ENCODE measurements at places on chromosomes 3 and 15.

DNA sequence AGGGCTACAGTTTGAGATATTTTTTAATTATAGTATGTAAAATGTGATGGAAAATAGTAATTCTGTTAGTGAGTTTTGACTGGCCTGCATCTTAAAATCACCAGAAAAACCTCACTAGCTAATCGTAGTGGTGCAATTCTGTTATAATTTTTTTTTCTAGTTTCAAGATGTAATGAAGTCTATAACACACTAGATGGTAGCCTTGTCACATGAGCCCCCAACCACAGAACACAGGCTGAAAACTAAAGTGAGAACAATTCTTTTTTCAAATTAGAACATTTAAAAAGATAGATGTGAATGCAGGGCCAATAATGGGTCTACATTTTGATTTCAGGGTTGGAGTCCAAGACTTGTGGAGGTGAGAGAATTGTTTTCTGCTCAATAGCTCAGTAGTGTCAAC lies 83.3 kb upstream of the KCNH8 start:
- peak; percentile 46 for DNase-seq

DNA sequence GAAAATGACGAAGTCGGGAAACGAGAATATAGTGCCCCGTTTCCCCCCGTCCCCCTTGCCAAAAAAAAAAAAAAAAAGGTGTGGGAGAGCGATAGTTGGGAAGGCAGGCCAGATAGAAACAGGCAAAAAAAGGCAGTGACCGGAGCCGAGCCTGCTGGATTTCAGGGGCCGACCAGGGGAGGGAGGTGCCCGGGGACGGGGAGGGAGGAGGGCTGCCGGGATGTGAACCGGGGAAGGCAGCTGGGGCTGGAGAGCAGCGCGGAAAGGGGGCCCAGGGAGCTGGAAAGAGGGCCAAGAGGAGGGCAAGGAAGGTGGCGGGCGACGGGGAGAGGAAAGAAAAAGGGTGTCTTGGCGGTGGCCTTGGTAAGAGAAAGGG lies 837 bp downstream of the LRRN1 start:
- peak; percentile 3 for DNase-seq

DNA sequence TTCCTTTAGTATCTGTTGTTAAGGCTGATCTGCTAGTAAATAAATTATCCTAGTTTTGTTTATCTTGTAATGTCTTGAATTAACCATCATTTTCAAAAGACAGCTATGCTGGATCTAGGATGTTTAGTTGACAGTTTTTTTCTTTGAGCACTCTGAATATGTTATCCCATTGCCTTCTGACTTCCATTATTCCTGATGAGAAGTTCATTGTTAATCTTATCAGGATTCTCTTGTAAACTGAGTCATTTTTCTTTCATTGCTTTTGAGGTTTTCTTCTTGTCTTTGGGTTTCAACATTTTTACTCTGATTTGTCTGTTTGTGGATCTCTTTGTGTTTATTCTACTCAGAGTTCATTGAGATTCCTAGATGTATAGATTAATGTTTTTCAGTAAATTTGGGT lies 157.7 kb downstream of the WNT7A start:
- DNase-seq = no peak

DNA sequence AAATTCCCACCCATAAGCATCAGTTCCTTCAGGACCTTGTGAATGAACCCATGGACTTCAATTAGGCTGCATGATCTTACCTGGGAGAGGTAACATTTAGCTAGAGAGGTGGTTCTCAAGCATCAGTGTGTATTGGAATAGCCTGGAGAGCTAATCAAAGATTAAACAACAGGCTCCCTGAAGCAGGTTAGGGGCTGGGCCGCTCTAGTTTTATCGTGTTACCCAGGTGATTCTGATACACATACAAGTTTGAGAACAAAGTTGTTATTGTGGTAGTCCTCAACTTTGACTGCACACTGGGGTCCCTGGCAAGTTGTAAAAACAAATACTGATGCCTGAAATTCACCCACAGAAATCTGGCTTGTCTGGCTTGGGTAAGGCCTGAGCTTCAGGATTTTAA lies 31.2 kb downstream of the MYH15 start:
- no peak for DNase-seq

DNA sequence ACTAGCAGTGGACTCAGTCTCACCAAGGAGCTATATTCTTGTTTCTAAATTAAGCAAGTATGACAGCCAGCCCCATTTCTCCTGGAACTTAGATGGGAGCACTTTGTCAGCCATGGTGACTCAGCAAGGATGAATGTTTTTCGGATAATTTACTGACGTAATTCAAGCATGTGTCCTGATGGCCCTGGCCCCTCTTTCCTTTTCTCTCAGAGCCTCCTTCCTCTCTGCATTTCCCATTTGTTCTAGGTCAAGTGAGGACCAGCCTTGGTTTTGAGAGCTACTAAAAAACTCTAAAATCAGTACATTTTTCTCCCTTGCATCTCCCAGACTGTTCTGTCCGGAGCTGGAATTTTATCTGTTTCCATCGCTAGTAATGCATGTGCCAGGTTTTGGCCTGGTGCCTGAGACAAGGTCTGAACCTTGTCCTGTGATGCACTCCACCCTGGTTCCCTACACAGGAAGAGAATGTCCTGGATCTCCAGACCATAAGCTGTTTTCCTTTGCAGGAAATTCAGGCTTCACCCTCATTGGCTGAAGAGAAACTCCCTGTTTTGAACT lies 256.6 kb upstream of the ROPN1 start:
- DNase-seq = no peak

- no peak for DNase-seq
These were observed 52.8 kb downstream of the NOX5 start for GRCh38 chr15:69067296-69067695.

GRCh38 chr15:97791824-97792792 lies 168.4 kb upstream of the ARRDC4 start:
- DNase-seq = no peak

GRCh38 chr15:59722476-59722875 lies 33.4 kb upstream of the BNIP2 start:
- DNase-seq = no peak

GRCh38 chr3:197021231-197021630 lies 8.4 kb downstream of the MELTF start:
- no peak for DNase-seq

DNA sequence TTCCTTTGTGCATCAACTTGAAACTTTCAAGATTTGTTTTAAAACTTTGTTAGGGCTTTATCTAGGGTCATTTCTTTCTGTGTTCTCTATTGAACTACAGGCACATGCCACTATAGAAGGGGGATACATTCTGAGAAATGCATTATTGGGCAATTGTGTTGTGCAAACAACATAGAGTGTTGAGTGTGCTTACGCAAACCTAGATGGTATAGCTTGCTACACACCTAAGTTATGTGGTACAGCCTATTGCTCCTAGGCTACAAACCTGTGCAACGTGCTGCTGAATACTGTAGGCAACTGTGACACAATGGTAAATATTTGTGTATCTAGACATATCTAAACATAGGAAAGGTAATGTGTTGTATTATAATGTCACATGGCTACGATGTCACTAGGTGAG lies 33.0 kb upstream of the KLF13 start:
- no peak for DNase-seq

DNA sequence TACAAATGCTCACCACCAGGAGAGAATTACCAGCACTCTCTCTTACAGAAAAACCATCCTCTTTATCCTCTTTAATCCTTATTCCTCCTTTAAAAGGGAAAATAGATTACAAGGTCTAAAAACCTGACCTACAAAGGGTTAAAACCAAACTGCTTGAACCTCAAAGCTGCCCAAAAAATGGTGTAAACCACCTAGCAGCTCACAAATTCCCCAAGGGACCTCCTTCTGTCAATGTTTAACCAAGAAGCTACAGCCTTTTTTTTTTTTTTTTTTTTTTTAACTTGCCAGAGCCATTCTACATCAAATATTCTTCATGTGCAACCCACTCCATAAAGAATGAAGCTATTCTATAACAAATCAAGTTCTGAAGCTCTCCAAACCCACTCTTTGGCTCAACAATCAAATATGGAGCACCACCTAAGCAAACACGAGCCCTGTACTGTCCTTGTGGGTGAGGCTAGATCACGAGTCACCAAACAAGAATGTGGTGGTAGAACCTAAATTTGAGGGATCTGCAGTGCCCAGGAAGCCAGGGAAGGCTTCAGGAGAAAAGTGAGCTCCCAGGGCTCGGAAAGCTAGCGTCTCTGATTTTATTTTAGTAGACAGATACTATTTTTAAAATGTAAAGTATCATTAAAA lies 20.1 kb downstream of the OSBPL10 start:
- peak; percentile 80 for DNase-seq

GRCh38 chr15:59436774-59437141 lies 1.2 kb upstream of the FAM81A start:
- DNase-seq = peak; percentile 6

DNA sequence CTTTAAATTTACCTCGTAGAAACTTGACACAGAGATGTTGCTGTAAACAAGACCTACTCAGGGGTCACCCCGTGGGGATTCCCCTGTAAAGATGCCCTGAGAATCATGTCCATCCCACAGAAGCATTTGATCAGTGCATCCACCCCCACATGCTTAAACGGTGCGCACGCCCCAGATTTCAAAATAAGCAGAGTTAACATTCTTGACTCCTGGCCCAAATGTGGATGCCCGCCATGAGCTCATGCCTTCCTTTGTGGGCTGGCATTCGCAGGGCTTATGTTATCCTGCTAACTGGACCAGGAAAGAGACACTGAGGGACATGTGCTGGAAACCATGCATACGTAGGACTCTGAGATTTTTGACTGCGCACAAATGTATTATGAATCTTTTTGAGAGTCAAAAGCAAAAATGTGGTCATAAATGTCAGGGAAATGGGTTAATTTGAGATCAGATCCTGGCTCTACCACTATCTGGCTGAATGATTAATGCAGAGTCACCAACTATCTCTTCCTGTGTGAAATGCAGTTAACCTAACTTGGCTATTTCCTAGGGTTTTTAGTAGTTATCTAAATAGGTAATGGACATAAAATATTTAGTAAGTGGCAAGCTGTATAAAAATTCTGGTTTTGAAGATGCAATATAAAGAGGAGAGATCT lies 9.1 kb upstream of the TP63 start:
- DNase-seq = no peak

GRCh38 chr3:134315286-134316106 lies 58.8 kb downstream of the AMOTL2 start:
- no peak for DNase-seq

DNA sequence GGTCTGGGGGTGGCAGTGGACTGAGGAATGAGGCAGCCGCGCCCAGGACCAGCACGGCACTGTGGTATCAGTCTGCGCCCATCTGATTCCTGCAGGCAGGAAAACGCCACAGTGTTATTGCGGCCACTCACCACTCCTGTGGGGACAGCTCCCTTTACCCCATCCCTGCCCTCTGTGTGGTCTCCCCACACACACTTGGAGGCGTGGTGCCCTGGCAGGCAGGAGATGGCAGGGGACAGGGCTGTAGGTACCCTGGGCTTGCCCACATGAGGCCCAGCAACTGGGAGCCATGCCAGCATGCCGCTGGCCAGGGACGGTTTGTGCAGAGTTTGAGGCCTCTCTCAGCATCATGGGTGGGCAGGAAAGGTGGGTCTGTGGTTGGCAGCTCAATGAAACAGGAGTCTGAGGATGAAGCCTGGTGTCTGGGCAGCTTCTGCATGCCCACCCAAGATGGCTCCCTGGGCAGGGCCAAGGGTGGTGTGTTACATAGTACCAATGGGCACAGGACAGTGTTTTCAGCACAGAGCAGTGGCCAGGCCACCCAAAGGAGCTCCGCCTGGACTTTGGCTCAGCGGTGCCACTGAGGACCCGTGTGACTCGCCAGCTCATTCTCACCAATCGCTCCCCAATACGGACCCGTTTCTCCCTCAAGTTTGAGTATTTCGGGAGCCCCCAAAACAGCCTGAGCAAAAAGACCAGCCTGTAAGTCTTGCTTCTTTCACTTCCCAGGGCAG lies 27.2 kb downstream of the ACAA1 start:
- DNase-seq = no peak

- DNase-seq = no peak
These were observed 199.4 kb downstream of the OCA2 start for GRCh38 chr15:27899583-27900285.

DNA sequence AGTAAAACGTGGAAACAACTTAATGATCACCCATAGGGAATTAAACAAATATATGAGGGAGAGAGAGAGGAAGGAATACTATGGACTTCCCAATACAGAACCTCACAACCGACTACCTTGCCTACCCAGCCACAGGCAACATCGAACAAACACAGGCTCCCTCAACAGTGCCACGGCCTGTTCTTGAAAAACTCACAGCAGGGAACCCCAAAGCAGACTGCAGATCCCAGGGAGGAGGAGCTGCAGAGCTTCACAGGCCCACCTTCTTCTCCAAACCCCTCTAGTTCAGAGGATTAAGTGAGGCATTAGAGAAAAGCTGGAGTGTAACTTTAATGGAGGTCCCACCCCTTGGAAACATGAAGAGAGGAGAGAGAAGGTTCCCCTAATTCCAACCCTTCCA lies 110.2 kb downstream of the ST8SIA2 start:
- DNase-seq = no peak

GRCh38 chr15:91258415-91258759 lies 158.3 kb downstream of the SV2B start:
- DNase-seq = peak; percentile 17

DNA sequence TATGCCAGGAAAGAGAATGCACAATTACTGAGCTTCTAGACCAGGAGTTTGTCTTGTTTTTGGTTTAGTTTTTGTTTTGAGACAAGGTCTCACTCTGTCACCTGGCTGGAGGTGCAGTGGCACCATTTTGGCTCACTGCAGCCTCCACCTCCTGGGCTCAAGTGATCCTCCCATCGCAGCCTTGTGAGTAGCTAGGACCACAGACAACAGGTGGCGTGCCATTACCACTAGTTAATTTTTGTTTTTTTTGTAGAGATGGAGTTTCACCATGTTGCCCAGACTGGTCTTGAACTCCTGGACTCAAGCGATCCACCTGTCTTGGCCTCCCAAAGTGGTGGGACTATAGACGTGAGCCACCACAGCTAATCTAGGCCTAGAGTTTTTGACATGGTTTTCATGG lies 104.4 kb upstream of the CCDC54 start:
- DNase-seq = no peak

DNA sequence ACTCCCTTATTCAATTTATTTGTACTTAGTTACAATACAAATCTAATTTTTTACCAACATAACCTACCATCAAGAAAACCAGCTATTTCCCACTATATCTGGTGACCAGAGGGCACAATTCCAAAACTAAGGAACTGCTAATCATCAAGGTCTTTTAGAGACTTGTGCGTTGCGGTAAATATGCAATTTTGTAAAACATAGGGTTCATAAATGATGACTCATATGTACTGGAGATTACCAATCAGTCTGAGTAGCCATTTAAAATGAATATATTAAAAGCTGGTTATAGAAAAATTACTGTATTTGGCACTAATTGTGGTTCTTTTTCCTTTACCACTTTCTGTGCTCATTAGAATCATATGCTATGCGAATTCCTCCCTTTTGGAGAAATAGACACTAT lies 859.6 kb downstream of the ROBO1 start:
- peak; percentile 43 for DNase-seq

GRCh38 chr3:124441766-124442165 lies 288.5 kb upstream of the UMPS start:
- DNase-seq = no peak

- no peak for DNase-seq
These were observed 1216.9 kb upstream of the GBE1 start for GRCh38 chr3:82978368-82978767.

- DNase-seq = no peak
These were observed 79.5 kb upstream of the BLM start for GRCh38 chr15:90637693-90638092.

All from SW480 (cell line).